ENCODE measurements at places on chromosomes 5 and 9.

DNA sequence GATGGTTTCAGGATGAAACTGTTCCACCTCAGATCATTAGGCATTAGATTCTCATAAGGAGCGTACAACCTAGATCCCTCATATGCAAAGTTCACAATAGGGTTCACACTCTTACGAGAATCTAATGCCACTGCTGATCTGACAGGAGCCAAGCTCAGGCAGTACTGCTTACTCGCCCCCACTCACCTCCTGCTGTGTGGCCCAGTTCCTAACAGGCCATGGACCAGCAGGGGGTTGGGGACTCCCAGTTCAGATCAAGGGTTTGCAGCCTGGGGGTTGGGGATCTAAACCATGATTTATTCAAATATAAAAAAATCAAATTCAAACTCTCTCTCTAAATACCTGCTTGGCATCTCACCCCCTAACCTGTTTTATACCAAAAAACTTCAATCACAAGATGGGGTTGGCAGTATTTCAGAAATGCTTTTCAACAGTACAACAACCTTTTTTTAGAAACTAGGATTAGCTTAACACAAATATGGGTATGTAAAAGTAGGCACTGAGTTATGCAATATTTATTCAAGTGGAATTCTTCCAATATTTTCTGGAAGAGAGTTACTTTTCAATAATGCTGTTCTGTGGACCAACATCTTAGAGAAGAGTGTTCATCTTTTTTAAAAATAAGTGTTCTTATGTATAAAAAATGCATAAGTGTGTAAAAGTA is 30.1 kb upstream of the SLC12A2 start:
- no peak for DNase-seq

- DNase-seq = no peak
Measured at GRCh38 chr9:88216126-88216995, 78.1 kb upstream of the SPATA31C2 start.

GRCh38 chr9:133112663-133113026 is 8.4 kb downstream of the RALGDS start:
- DNase-seq = no peak

GRCh38 chr5:179288101-179288808 is 57.0 kb downstream of the ADAMTS2 start:
- no peak for DNase-seq

GRCh38 chr5:44830951-44831350 is 22.2 kb downstream of the MRPS30 start:
- no peak for DNase-seq

DNA sequence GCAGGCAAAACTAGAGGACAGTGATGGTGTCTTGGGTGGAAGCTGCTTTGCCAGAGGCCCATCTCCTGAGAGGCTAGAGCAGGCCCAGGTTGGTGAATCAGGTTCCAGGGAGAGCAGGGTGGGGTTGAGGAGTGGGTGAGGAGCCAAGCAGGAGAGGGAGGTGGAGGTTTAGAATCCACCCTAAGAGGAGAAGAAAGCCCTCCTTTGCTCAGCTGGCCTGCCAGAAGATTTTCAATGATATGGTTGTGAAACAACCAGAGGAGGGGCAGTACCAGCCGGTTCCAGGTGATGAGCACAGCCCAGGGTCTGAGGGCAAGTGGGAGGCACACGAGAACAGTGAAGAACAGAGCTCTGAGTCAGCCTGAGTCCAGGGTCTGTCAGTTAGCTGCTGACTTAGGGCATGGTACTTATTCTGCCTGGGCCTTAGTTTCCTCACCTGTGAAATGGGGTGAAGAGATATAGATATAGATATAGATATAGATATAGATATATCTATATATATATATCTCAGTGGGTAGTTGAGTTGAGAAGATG is 17.8 kb downstream of the PPARGC1B start:
- DNase-seq = no peak

- DNase-seq = no peak
Measured at GRCh38 chr9:133552236-133552635, 17.7 kb downstream of the ADAMTSL2 start.

DNA sequence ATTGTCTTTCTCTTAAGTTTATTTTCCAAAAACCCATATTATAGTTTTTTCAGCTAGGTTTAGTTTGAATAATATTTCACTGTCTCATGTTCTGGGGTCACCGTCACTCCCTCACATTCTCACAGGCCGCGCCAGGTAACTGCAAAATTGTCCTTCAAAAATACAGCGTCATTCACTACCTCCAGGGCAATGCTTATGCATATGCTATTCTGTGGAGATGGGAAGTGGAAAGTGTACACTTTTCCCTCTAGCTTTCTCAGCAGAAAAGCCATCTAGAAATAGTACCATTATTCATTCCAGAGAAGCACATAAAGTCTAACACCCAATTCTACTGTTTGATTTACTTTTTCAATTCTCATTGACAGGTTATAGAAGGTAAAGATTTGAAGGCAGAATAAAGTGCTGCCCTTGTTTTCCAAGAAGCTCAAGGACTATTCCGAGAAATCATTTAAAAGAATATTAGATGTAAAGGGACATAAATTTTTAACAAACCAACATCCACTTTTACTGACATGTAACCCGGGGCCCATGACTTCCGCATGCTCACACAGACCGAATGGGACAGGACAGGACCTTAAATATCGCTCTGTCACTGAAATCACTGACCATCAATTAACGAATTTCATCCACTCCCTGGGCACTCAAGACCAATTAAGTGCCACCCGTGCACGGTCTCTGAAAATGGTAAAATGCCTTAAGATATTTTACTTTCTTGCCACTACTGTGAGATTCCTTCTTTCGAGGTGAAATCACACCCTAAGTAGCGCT is 720 bp downstream of the NUDT12 start:
- DNase-seq = no peak

DNA sequence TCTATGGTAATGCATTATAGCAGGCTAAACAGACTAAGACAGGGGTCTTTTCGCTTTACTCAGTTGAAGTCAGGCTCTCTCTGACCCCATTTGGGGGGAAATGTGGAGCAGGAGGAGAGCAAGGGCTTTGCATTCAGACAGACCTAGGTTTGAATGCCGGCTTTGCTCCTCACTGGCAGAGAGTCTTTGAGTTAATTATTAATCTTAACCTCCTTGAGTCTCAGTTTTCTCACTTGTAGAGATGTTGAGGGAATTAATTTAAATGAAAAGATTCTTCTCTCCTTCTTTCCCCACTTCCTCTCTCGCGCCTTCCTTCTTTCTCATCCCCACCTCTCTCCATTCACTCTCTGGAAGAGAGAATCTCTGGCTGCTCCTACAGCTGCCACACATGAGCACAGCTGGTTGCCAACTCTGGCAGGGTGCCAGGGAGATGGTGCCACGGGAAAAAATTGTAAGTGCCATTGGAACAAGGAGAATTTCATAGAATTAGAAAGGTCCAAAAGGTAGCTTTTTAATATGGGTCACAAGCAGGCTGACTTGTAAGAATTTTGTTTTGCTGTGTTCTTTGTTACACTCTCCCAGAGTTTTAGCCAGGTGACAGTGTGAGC is 25.2 kb upstream of the GLRA1 start:
- no peak for DNase-seq

DNA sequence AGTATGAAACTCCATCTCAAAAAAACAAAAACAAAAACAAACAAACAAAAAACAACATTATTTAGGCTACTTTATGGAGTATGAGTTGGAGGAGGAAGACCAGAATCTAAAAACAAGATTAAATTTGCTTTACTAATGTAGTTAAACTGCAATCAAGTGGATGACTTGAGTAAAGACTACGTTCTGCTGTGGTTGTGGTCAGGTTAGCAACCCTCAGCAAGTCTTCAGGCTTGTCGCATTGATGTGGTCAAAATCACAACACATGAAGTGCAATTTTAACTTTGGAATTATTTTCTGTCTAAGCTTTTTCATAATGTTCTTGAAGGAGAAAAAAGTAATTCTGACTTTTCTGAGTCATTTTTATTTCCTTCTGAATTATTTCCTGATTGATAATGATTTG is 43.1 kb downstream of the PDE6A start:
- DNase-seq = no peak

DNA sequence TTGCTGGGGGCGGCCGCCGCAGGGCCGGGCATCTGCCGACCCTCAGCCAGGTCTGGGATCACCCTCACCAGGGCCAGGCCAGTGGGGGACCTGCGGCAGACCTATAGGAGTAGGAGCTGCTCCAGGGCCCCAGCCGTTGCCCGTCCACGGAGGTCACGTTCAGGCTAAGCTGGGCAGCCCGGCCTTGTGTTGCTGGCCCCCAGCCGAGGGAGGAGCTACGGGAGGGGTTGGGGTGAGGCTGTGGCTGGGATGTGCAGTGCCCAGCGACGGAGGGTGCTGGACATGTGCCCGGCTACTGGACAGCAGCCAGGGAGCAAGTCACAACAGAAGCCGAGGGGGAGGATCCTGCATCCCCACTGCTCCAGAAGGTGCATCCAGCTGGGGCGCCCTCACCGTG is 39.6 kb upstream of the SLC6A19 start:
- DNase-seq = no peak

DNA sequence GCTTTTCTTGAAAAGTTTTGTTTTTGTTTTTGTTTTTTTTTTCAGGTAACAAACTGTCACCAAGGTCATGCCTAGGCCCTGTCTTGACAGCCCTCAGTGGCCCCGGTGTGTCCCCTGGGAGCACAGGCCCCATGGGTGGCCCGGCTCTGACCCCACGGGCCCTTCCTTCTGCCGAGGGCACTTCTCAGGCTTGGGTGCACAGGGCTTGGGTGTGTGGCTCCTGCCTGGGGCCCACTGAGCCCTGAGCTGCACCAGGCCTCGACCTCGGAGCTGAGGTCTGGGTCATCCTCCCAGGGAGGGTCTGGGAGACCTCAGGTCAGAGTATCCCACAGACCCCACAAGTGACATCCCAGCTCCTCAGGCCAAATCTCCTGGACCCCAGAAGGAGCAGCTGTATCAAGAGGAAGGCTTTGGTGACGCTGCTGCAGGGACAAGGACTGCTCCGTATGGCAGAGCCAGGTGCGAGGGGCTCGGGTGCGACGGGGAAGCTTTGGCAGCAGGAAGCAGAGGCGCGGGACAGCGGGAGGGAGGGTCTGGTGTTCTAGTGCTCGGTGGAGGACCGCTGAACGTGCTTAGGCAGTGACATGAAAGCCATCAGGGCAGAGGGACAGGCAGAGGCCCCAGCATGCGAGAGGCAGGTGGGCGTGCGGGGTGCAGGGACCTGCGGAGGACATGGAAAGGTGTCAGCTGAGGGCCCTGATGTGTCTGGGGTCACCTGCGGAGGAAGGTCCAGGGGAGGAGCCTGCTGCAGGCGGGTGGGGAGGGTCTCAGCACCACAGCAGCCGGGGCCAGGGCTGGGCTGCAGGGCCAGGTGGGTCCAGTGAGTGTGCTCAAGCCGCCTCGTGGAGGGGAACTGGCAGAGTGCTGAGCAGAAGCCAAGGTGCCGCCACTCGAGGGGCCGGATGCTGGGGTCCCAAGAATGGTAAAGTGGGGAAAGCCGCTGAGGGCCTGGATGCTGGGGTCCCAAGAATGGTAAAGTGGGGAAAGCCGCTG is 18.4 kb upstream of the SLC9A3 start:
- DNase-seq = no peak

GRCh38 chr5:139863855-139864558 is 68.4 kb downstream of the PSD2 start:
- DNase-seq = peak; percentile 19

- no peak for DNase-seq
Measured at GRCh38 chr5:151665613-151666012, 21.1 kb downstream of the SPARC start.

GRCh38 chr5:136856648-136857047 is 491.3 kb upstream of the TRPC7 start:
- no peak for DNase-seq

GRCh38 chr9:1871626-1872419 is 143.3 kb upstream of the SMARCA2 start:
- DNase-seq = no peak

DNA sequence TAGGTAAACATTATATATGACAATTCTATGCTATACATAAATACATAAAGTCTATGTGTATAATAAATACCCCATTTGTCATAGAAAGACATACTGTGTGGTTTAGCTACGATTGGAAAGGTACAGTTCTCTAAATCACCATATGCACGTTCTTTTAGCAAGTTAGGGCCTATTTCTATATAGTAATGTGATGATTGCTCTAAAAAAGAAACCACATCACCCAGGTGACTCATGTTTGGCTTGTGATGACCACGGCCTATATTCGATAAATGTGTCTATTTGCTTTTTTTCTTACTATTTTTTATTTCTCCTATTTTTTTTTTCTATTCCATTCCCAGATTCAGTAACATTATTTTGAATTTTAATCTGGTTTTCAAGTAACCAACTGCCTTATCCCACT is 34.7 kb downstream of the RETREG1 start:
- no peak for DNase-seq

DNA sequence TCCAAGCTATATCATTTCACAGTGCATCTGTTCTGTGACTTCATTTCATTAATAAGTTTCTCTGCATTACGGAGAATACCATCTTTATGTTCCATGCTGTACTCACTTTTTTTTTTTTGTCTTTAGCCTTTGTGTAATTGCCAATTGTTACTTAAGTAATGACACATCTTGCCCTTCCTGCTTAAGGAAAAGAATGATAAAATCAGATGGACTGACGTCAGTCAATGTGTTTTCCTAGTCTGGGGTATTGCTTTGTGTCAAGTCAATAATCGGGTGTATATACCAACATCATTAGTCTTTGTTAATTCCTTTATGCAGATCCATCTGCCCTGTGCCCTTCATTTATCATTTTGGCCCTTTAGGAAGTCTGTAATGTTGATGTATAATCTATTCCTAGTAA is 133.5 kb downstream of the CD180 start:
- no peak for DNase-seq

DNA sequence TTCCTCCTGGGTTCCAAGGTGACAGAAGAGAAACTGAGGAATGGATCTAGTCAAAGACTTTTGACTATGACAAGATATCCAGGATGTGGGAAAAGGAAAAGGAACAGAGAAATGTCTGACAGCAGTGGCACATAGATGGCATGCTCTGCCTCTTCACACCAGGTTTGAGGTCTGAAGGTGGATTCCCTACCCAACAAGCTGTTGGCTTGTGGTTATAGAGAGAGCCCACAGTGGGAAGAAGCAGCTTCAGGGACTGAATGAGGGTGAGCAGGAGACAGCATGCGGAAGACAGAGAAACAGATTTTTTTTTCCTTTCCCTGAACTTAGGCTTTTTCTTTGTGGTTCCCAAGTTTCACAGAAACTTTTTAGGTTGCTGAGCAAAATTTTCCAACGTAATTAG is 20.6 kb downstream of the IFNW1 start:
- DNase-seq = no peak

DNA sequence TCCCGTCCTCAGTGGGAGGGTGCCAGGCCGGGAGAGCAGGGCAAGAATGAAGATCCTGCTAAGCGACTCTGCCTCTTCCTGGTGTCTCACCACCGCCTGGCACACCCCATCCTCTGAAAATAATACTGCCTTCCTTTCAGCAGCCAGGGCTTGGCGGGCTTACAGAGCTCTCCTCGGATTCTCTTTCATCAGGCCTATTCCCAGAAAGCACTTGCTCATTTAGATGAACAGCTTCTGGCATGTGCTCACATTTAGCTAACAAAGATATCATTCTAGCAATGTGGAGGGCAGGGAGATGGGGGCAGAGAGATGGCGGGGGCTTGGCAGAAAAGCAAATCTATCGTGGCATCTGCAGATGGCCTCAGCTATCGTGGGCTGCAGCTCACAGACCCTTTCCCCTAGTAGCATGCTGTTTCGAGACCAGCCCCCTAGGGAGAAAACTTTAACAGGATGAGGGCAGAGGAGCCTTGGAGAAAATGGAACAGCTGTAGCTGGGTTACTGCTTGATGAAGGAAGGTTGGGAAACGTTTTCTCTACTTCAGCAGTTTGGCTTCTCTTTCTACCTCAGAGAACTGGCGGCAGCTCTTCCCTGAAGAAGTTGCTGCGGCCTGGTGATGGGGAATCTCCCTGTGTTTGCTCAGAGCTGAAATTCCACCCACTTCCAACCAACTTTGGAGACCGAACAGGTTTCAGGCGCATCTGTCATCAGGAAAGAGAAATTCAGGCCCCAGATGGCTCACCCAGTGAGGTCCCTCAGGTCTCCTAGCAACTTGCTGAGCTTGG is 102.1 kb downstream of the TMEM174 start:
- no peak for DNase-seq
